ENCODE measurements at places on chromosomes 7 and 10. TPM values are rescaled to one million over a fixed set of nuclear protein-coding genes. Genes with fewer than 3 reads are reported as not detected.

The SEMA3D gene
- 0.05 TPM for total RNA-seq

The TMEM60 gene
- 10.0 TPM for total RNA-seq

The STRIP2 gene
- 0.88 TPM for total RNA-seq

The COL26A1 gene
- total RNA-seq, result not detected

The GATA3 gene
- total RNA-seq, result 0.34 TPM

The MMD2 gene
- not detected for total RNA-seq

The GDF2 gene
- total RNA-seq, result not detected

The EBF3 gene
- total RNA-seq, result 22.8 TPM

The CYP3A5 gene
- total RNA-seq, result not detected

The MBLAC1 gene
- total RNA-seq, result 5.7 TPM

The ARHGAP19 gene
- total RNA-seq, result 6.4 TPM

The WDR86 gene
- 2.4 TPM for total RNA-seq

The PITRM1 gene
- 50.7 TPM for total RNA-seq

The NAT16 gene
- total RNA-seq, result not detected

The IMMP2L gene
- total RNA-seq, result 10.8 TPM

The PIP gene
- total RNA-seq, result not detected

The CRYGN gene
- 0.10 TPM for total RNA-seq

The GBX1 gene
- total RNA-seq, result not detected

The CDNF gene
- 2.6 TPM for total RNA-seq

The AGAP6 gene
- total RNA-seq, result 2.4 TPM

The VWA2 gene
- total RNA-seq, result 0.15 TPM

The ANTXRL gene
- not detected for total RNA-seq

The ZNF518A gene
- total RNA-seq, result 5.9 TPM

The GPR85 gene
- 0.39 TPM for total RNA-seq

The ABCC2 gene
- total RNA-seq, result 1.8 TPM

The OR2A12 gene
- not detected for total RNA-seq

The DYDC1 gene
- not detected for total RNA-seq

The SORBS1 gene
- total RNA-seq, result 2.4 TPM

The ZNF365 gene
- 0.05 TPM for total RNA-seq

The INMT gene
- 220 TPM for total RNA-seq

The CSGALNACT2 gene
- 17.2 TPM for total RNA-seq

The OR6B1 gene
- total RNA-seq, result not detected

The ZNF479 gene
- total RNA-seq, result not detected

The RSPH10B2 gene
- not detected for total RNA-seq
